ENCODE measurements at places on chromosomes 3 and 15.

DNA sequence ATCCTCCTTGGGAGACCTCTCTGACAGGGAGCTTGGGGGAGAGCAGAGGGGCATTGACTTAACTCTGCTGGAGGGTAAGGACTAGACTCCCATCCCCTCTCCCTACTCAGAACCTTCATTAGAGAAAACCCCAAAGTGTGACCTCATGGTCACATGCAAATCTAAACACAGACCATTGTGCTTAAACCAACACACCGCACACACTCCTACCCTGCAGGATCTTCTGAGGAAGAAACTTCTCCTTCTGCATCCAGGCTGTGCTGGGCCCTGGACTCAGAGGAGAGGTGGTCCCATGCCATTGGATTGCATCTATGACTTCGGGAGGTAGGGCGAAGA, 805 bp upstream of the PARP16 start:
- no peak for DNase-seq

DNA sequence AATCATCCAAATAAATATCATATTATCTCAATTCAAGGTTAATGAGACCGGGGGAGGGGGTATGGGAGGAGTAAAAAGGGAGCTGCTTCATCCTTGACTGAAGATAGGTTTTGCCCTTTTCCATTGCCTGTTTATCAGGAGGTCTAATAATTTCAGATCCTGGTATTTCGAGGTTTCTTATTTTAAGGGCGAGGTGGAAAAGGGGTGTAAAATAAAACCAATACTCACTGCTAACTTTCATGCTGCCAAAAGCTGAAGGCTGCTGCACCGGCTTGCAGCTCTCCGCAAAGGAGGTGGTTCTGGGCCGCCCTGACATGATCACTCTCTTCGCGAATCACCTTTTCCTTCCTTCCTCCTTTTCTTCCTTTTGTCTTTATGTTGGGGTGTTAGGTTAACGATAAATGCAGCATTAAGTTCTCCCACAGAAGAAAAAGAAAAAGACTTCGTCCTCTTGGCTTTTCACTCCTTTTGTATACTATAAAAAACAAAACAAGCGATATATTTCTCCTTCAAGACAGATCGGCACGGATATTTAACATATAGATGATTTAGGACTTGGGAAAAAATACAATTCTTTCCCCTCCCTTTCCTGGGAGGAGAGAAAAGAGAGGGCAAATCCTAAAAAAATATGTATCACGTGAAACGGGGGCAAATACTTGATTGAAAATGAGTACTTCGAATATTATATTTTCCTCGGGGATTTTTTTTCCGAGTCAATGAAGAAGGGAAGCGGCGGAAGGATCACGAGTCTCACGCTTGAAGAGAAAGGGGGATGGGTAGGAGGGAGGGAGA, 932 bp downstream of the GSK3B start:
- no peak for DNase-seq

GRCh38 chr3:47685037-47685436, 96.7 kb downstream of the SMARCC1 start:
- DNase-seq = no peak

- DNase-seq = no peak
Measured at GRCh38 chr3:72178463-72179106, 393.6 kb upstream of the PROK2 start.

- DNase-seq = no peak
Measured at GRCh38 chr3:114685161-114685560, 391.3 kb downstream of the TIGIT start.

- peak; percentile 89 for DNase-seq
Measured at GRCh38 chr3:67113802-67114407, 115.8 kb downstream of the KBTBD8 start.

GRCh38 chr3:33299395-33300081, 22.3 kb downstream of the FBXL2 start:
- no peak for DNase-seq

DNA sequence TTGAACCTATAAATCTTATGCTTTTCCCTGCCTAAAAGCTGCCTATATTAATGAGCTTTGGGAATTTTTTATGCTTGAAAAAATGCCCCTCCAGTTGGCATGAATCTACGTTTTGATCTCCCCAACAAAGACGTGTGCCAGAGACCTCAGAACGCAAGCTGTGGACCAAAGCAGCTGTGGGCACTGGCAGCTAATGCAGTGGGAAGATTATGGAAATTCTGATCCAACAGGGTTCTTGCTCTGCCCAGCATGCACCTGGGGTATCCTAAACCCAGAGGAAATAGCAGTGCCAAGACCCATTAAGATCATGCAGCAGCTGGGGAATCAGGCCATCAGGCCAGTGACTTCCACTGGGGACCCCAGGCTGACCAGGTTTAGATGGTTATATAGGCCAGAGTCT, 423.0 kb downstream of the ZBBX start:
- DNase-seq = no peak

DNA sequence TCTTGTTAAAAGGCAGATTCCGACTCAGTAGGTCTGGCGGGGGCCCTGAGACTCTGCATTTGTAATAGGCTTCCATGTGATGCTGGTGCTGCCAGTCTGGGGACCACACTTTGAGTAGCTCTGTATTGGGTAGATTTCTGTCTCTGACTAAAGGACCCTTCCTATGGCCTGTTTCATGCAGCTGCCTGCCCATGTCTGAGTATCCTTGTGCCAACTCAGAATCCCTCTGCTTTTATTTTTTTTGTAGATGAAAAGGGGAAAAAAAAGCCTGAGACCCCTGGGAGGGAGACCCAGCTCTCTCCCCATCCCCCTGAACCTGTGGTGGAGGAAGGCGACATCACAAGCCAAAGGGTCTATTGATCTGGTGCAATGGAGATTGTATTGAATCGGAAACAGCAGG, 81.9 kb downstream of the EBLN2 start:
- peak; percentile 36 for DNase-seq

DNA sequence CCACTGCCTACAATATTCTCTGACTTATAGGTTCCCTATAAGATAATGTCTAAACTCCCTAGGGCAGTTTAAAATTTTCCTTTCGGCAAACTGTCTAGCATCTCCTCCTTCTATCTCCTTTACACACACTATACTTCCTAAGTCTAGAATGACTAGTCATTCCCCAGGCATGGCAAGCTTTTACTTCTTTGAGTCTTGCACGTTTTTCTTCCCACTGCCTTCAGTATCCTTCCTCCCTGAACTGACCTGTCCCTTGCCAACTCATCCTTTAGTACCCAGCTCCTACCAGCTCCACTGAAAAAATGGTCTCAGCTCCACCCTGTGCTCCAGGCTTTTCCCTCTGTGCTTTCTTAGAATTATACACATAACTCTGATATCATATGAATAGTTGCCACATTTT, 93.8 kb upstream of the KBTBD8 start:
- no peak for DNase-seq

GRCh38 chr15:90097475-90097874, 4.8 kb downstream of the IDH2 start:
- no peak for DNase-seq

- no peak for DNase-seq
Measured at GRCh38 chr15:78808550-78808949, 2.7 kb downstream of the ADAMTS7 start.

DNA sequence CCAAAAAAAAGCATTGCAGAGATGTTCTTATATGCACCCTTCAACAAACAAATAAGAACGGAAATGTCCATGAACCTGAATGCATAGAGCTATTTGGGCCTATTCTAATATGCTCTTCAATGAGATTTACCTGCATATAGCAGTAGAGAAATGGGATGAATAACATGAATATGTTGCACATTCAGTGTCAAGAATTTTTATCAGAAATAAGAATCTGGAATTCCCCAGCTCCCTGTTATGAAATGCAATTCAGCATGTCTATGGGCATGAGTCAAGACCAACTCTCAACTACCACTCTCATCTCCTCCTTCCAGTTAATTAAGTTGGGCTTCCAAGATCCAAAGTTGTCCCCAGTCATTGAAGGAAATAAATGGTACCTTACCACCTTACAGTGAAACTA, 133.7 kb upstream of the ALCAM start:
- DNase-seq = no peak

DNA sequence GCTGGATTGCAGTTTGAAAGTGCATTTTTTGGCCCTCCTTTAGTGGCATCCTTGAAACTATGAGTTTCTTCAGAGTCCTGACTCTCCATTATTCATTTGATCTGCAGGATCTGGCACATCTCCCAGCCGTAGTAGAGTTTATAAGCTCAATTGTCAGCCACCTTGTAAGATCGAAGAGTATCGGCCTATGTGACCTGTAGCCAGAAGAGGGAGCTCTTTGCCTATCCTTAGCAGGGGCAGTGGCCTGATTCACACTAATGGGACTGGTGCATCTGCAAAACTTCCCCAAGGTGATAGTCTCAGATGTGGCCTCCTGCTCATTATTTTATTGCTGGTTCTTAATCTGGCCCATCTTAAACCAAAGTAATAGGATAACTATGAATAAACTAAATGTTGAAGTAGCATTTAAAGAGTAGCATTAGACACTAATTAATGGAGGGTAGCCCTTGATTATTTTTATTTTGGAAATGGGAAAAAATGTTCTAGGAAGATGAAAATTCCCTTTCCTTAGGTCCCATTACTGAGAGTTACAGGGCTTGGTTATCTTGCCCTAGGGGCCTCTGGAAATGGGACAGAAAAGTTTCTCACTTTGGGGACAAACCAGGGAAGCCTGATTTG, 21.2 kb downstream of the GCSAM start:
- no peak for DNase-seq

DNA sequence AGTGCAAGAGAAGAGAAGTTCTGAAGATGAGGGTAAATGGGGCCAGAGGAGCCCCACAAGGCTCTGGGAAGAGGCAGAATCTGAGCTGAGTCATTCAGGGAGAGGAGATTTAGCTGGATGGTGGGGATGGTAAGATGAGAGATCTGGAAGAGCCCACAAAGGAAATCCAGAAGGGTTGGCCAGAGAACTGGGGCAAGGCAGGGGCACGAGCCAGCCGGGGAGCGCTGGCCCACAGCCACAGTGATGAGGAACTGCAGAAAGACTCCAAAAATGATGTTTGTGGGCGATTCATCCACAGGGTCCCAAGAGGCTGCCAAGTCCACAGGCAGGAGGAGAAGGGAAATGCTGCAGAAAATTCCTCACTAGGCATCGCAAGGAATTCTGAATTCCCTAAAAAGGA, 75.9 kb upstream of the ATP2B2 start:
- no peak for DNase-seq

GRCh38 chr3:124854009-124854408, 33.2 kb downstream of the ITGB5 start:
- no peak for DNase-seq

DNA sequence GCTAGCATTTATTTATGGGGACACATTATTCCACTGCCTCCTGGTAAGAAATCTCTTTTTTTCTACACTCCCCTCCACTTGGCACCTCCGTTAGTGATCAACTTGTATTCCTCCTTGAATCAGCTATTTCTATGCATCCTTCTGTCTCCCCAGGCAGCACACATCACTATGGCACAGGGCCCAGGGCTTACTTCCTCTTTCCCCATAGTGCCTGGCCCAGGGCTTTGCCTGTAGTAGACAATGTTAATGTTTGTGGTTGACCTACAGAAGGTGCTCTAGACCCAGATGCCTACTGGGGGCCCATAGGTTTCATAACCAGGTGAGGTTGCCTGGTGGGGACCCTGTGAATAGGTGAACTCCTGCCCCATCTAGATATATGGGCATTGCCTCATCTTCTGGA, 44.9 kb downstream of the EPHB1 start:
- no peak for DNase-seq

- DNase-seq = no peak
Measured at GRCh38 chr3:52791366-52791765, 3.2 kb upstream of the ITIH3 start.

GRCh38 chr3:50316657-50317242, 5.8 kb downstream of the HYAL2 start:
- no peak for DNase-seq

DNA sequence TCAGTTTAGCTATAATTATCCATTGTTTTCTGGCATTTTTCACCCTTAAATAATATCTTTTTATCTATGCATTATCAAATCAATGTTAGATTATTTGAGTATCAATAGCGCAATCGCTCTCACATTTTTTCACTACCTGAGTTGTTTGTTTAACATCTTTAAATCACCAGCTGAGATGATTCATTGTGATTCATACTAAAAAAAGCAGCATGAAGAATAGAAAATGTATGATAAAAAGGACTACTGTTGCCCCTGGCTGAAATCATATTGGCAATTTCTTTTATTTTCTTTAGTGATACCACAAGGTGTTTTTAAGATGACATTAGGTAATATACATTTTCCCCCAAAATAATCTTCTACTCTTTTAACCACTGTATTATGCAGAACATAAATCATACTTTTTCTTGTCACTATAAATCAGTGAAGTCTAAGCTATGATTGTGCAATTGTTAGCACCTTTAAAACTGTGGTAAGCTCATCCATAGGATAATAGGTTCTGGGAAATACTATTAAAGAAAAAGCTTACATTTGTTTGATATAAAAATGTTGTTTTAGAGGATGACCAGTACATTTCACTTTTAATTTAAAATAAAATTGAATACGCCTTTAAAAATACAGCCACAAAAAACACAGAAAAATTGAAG, 889.1 kb downstream of the NAALADL2 start:
- no peak for DNase-seq

GRCh38 chr15:66149871-66150270, 103.7 kb downstream of the MEGF11 start:
- DNase-seq = no peak

- DNase-seq = no peak
Measured at GRCh38 chr3:97917813-97918536, 54.3 kb downstream of the RIOX2 start.

DNA sequence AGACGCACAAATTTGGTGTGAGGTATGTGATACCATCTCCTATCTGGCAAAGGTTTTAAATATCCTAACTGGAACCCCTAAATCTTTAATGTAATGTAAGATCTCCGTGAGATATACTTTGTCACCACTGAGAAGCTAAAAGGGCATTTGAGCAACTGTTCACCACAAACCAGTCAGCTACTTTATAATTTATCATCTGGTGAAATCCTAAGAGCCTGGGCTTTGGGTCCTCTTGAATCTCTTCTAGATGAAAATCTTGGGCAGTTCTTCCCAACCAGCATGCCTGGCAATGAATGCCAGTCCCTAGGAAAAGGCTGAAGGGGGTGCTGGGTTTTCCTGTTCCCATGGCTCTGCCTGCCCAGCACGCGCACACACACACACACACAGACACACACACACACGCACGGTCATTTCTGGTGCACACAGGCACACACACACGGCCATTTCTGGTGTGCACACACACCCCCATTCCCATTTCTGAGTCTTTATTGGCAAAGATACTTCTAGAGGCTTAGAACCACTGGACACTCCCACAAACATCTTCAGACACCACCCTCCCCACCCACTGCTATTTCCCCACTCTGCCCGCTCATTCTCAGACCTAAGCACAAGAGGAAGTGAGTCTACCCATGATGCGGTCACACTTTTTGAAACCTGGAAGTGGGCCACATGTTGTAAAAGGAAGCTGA, 72.6 kb downstream of the MYO1E start:
- no peak for DNase-seq

Data from osteocyte (in vitro differentiated cells).